Inflammatory macrophage treated with lipopolysaccharide for 4 hours (primary cell): ENCODE measurements at places on chromosomes 12 and 14.
A peak's percentile ranks its signal among the peaks of the same experiment; 100 is the strongest.

DNA sequence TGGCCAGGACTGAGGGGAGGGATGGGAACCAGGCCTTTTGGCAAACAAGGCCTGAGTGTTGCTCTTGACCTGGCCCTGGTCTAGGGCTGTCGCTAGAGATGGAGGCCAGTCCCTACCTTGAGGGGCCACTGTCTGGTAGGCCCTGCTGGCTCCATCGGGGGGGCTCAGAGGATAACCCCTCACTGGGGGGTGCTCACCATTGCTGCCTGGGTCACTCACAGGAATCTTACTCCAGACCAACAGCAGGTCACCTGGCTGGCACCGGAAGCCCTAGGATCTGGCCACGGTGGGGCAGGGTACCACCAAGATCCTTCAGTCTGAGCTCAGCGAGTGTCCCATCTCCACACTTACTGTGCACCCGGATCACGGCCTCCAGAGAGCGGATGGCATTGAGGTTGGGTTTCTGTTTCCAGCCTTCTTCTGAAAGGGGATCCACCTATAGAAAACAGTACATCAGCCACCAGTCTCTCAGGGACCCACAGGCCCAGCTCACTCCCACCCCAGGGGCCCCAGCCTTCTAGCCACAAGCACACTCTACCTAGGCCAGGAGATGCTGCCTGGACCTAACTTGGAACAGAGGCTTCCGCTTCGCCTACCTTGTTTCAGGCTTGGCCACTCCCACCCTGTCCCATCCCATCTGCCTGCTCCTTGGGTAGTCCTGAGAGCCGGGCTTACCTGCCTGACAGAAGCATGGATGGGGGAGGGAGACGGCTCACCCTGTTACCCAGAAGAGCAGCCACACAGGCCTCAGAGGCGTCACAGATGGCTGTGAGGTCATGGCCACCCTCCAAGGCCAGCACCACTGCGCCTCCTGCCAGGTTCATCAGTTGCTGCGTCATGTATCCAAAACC is 12.2 kb downstream of the SLC48A1 start:
- no peak for DNase-seq

DNA sequence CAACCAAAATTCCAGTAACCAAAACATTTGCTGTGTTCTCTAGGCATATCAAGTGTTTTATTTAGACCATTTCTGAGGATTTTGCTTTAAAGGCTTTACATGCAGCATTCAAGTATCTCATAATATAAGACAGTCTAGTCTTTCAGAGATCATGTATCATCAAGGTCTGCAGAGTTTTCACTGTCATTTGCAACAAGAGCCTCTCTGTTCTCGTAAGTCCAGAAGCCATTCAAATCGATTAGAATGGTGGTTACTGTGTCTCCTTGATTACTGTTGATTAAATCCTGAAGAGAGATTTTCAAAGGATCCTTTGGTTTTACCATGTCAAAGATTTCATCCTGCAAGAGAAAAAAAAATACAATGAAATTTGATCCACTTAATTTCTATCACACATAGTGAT is 36.3 kb downstream of the PPP2R3C start:
- DNase-seq: no peak

- DNase-seq: peak; percentile 62
Observed at GRCh38 chr12:38850461-38850860, 54.9 kb downstream of the CPNE8 start.

- no peak for DNase-seq
Observed at GRCh38 chr14:39621223-39621622, 189.0 kb upstream of the FBXO33 start.

- no peak for DNase-seq
Observed at GRCh38 chr12:94091624-94092023, 56.8 kb upstream of the PLXNC1 start.

DNA sequence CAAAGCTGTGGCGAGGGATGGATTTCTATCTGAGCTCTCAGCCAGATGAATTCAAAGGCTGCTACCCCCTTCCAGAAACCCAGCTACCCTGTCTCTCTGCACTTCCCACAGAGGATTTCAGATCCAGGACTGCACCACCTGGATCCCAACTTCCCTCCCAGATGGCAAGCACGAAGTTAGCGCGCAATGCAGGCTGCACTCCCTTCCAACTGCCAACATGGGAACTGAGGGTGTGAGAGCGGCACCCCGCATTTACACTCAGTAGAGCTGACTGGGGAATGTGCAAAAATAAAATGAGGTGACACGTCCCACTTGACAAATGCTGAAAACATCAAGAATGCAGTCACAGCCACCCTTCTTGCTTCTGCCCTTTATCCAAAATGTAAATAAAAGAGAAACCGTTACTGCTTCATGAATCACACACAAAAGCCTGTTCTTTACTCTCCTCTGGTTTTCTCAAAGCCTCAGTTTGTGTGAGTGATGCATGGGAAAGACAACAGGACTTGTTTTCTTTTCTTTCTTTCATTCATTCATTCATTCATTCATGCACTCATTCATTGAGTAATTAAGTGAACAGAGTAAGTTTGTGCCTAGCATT is 85.7 kb downstream of the ITPK1 start:
- no peak for DNase-seq

DNA sequence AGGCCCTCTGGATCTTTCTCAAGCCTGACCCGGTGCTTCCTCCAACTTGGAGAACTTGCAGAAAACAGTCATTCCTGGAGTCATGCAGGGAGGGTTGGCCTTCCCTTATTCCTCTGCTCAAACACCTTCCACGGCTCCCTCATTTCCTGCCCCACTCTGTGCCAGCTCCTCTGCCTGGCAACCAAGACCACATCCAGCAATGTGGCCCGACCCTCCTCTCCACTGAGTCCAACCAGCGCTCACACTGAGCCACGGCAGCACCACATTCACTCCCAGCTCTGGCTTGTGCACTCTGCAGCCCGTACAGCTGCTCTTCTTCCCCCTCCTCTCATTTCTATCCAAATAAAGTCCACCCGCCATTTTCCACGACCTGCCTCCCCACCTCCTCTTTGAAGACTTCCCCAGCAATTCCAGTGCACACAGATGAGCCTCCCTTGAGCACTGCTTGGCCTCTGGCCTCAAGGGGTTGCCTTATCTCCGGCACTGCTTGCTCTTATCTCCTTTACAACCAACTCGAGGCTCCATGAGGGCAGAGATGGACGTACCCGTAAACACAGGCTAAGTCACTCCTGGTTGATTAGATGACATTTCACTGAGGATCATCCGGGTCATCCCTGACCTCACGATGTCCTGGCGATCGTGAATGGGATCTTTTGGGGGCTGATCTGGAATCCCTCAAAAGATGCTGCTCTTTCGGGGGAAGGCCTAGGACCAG is 5.4 kb downstream of the PGF start:
- DNase-seq: no peak

GRCh38 chr12:121968876-121969275 is 50.5 kb downstream of the CFAP251 start:
- peak; percentile 63 for DNase-seq

DNA sequence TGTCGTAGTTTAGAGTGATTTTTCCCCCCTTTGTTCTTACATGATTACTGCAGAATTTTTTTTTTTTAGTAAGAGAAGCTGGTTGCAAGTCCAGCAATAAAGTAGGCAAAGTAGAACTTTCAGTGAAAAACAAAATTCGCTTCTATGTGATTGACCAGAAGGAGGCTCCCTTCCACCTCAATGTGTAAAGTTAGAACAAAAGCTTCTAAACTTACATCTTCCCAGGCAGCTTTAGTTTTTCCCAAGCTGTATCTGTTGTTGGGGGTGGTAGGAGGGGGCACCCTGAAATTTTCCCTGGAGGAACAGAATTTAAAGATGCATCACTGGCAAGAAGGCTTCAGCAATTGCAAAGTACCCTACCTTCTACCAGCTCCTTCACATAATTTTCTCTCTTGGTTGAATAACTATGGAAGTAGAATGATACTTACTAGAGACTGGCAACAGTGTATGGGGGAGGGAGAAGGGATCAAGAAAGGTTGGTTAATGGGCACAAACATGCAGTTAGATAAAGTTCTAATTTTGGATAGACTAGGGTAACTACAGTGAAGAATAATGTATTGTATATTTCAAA is 87.3 kb upstream of the E2F7 start:
- DNase-seq: no peak

DNA sequence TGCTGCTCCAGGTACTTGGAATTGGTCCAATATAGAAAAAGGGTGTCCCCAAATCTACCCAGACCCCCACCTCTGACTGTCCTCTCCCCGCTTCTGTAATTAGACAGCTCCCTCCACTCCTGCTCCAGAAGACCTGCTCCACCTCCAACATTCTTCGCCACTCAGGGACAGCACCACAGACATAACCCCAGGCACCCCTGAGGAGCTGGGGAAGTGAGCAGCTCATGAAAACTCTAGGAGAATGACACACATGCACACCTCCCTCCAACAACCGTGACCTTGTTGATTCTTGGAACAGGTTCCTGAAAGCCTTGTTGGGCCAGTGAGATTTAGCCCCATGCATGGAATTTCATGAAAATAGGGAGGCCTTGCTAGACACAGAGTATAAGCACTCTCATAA is 8.2 kb downstream of the KRT4 start:
- no peak for DNase-seq

- DNase-seq: no peak
Observed at GRCh38 chr14:95685978-95686922, at the start of gene TCL1B. TSS of gene TCL1B (plus strand) at chr14:95686426. CDS start at chr14:95686468, 42 bp downstream.

GRCh38 chr12:121060149-121061001 is 21.3 kb upstream of the OASL start:
- DNase-seq: peak; percentile 88

DNA sequence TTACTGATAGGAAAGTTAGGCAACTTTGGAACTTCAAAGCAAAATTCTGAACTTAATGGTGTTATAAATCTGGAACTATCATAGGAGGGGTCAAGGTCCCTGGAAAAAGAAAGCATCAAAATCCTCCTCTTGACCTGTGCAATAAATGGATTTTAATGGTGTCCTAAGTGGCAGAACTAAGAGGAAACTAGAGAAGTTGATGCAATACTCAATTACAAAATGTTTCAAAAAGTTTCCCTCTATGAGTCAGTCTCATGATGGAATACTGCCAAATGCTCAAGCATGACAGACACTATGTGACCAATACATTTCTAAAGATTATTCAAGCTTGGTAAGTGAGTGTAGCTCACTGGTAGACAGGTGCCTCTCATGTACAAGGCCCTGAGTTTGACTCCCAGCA is 47.7 kb upstream of the ERGIC2 start:
- DNase-seq: peak; percentile 94

DNA sequence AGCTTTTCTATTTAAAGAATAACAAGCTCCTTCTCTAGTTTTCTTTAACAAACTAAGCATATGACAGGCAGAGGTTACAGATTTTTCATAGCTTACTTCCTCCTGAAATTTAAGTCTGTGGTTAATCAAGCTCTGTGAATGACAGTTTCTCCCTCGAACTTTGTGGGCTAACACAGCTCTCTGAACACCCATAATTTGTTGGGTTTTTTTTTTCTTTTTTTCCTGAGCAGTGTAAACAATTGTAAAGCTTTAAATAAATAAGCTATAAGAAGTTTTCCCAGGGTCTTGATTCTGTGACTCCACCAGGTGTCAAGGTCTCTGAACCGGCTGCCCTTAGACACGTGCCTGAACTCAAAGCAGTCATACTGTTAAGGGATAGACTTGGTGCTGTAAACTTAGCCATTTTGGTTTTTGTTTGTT is 128.1 kb upstream of the AMIGO2 start:
- peak; percentile 15 for DNase-seq

DNA sequence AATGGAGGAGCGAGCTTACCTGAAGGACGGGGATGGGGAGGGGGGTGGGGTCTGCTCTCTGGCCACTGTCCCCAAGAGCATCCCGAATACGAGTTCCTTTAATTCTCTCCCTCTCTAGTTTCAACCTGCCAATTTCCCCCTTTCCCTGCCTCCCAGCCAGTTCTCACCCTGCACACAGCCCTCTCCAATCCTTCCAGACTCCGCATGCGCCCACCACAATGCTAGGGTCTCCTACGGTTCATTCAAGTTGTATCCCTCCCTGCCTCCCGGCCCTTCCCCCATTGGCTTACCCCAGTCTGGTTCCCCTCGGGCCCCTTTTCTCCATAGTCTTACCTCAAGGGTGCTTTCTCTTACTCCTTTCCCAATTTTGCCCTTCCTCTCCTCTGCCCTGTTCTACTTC is 708 bp upstream of the IGFBP6 start:
- DNase-seq: no peak

- no peak for DNase-seq
Observed at GRCh38 chr12:6604259-6605029, 2.7 kb downstream of the CHD4 start.

DNA sequence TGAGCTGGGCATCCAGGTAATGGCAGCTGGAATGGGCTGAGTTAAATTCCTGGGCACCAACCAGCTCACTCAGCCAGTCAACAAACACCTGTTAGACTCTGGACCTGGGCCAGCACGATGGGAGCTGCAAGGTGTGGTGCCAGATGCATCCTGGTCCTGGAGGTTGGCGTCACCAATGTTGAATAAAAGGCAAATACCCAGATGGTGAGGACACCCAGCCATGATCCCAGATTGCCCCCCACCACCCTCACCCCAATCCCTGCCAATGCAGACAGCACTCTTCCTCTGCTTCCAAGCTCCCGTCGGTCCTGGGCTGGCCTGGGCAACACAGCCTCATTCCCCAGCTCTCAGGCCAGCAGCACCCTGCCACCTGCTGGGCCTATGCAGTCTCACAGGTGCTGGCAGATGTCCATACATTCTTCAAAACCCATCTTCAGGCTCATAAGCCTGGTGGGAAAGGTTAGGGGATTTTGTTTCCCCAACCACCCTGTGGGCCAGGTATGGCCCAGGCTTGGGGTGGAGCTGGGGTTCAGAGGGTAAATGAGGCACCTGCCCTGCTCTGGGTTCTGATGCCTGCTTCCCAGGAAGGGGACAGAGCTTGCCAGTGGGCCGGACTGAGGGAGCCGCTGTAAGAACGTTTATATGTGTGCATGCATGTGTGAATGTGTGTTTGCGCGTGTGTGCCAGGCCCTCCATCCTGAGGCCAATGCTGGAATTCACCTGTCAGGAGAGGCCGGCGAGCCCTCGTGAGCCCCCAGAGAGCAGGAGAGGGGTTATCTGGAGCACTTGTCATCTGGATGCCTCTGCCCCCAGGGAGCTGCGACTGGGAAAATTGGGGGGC is 58.0 kb downstream of the LGMN start:
- DNase-seq: no peak

GRCh38 chr14:31181271-31181670 is 26.3 kb downstream of the HECTD1 start:
- DNase-seq: no peak

- DNase-seq: no peak
Observed at GRCh38 chr14:90642244-90642717, 173.9 kb downstream of the TTC7B start.

DNA sequence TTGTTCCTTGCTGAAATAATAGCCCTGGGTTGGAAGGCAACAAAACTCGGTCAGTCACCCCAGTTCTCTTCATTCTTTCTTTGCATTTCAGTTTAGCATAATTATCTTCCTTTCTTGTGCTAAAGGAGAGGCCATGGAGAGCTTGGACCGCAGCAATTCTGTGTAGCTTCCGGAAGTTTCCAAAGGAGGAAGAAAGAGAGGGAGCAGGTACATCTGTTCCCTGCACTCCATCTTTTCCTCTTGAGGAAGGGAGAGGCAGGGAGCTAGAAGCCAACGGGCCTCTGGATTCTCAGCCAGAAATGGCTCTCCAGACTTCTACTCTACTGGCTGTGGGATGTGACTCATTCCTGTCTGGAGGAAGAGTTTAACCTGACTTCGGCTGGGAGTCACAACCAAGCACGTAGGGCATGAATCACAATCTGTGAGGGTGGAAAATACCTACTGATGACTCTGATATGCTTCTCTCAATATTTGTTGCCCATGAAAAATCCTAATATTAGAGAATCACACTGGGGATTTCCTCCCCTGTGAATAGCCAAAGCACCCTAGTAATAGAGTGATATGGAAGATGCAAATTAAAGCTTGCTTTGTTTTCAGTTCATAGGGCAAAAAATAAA is 17.0 kb downstream of the ANO6 start:
- DNase-seq: peak; percentile 78
